ENCODE measurements at places on chromosomes 11 and 22.

DNA sequence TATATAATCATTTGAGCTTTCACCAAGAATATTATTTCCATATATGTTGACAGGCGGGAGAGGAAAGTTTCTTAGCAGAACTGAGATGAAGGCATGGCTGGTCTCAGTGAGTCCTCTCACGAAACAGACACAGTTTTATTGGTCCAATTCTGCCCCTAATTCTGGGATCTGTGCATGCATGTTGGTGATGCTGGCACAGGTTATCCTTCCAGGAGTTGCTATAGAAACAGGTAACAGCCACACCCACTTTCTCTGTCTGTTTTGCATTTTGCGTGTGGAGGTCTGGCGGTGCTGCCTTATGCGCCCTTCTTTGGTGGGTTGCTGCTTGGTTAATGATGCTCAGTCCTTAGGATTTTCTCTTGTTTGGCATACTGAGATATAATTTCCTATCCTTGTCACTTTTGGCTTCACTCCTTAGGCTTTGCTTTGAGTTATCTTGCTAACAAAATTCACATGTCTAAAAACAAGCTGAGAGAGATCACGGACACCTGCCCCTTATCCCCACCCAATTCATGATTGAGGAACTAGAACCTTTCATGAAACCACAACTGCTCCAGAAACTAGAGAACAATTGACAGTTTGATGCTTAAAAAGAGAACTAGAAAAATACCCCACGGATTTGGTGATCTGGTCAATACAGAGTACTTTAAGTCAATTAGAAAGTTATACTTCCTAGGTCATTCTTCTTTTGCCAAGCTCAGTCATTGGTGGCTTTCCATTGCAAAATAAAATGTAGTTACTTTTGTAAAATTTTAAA, 189.3 kb downstream of the FAT3 start:
- DNase-seq = no peak

- DNase-seq = no peak
Measured at GRCh38 chr22:38171927-38172831, 9.5 kb downstream of the PLA2G6 start.

- DNase-seq = no peak
Measured at GRCh38 chr22:20627432-20627831, 120.0 kb downstream of the MED15 start.

- peak; percentile 79 for DNase-seq
Measured at GRCh38 chr22:25404928-25405816, 159.3 kb upstream of the GRK3 start.

DNA sequence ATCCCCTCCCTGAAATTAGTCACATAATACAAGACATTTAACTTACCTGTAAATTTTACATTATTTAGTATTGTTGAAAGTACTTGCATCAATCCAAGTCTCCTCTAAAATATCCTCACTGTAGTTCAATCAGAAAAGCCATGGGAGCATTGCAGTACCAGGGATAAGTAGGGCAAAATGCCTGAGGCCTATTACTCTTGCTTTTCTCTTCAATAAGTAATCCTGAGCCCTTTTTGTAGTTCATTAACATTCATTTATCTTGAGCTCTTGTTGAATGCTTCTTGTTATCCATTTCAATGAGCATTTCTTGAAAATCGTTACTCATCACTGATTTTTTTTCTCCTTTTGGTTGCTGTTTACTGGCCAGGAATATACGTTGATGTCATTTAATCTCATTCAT, 414.7 kb downstream of the LRRC4C start:
- no peak for DNase-seq

GRCh38 chr11:27186580-27186979, 146.0 kb downstream of the BBOX1 start:
- DNase-seq = no peak

GRCh38 chr22:28424427-28425080, 255.1 kb downstream of the TTC28 start:
- DNase-seq = no peak

DNA sequence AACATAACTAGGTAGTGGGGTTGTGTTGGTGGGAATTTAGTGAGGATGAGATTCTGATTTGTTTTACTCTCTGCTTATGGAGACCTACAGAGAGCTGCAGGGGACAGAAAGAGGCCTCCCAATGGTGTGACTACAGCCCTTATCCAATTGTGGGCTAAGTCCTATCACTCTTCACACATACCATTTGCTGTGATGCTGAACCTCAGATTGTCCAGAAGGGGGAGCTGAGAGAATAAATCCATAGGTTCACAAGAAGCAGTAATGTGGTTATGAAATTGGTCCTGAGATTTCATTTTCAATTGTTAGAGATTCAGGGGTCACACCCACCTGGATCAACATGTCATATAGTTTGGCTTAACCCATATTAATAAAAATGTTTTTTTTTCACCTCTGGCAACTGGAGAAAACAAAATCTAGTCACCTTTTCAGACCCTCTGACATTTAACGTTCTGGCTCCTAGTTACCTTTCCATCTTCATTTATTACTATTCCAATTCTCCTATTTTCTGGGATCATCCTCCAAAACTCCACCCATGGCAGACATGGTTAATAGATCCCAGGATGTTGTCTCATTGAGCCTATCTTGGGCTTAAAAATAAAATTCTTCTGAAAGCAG, 53.3 kb upstream of the PTPN5 start:
- DNase-seq = no peak

DNA sequence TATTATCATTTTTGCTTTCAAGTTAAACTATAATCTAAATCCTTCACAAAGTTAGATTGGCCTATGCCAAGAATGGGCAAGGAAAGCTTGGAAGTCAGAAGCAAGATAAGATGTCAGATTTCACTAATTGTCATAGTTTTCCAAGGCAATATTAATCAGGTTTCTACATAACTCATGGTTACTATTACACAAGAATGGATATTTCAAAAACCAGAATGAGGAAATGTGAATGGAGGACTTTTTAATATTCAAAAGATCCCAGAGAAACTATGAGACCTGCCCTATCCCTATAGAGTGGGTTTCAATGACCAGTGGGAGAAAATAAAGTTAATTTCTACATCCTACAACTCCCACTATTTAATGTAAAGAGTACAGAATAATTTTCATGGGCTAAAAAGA, 203.2 kb downstream of the CASP12 start:
- DNase-seq = no peak

DNA sequence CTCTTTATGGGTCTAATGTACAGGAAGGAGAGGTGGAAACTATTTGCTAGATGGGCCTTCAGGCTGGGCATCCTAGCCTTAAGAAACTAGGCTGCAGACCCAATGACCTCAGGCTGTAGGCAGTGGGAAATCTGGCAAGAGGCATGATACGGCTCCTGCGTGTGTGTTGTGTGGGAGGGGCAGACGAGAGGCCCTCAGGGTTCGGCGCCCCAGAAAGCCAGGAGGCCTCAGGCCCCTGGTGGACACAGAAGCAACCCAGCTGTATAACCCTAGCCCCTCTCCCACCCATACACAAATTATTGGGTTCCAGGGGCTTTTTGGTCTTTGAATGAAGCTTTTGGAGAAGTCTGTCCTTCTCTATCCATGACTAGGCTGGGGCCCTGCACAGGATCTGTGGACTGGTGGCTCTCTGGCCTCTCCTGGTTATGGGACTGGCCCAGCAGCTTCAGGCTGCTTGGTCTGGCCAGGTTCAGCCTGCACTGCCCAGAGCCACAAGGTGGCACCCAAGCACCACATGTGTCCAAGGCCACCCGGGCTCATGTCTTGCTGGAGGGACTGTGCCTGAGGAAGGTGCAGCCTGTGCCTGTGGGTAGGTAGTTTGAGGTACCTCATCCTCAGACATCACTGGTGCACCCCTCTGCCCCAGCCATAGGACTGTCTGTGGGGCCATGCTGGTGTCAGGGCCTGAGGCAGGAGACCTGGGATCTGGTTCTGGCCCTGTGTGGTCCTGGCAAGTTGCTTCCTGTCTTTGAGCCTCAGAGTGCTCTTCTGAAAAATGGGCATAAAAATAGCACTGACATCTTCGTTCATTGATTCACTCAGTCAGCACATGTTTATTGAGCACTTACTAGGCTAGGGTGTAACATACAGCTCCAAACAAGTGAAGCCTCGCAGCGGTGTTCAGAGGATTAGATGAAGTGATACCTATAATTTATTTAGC, 87.5 kb downstream of the RRM1 start:
- peak; percentile 50 for DNase-seq

- peak; percentile 35 for DNase-seq
Measured at GRCh38 chr11:60334005-60334620, 7.1 kb downstream of the MS4A6E start.

DNA sequence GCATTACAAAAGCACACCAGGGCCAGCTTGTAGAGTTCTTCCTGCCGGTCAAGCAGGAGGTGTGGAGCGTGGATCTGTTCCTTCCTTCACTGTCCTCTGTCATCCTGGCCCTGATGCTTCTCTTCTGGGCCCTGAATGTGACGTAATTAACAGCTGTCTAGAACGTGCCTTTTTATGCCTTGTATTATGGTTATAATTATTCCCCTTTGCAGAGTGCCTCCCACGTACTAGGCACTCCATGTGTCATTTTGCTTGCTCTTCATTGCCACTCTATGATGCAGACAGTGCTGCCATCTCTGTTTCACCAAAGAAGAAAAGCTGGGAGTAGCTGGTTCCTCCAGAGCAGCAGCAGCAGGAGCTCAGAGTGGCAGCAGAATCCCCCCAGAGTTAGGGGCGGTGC, 132.1 kb upstream of the TTC12 start:
- DNase-seq = no peak

DNA sequence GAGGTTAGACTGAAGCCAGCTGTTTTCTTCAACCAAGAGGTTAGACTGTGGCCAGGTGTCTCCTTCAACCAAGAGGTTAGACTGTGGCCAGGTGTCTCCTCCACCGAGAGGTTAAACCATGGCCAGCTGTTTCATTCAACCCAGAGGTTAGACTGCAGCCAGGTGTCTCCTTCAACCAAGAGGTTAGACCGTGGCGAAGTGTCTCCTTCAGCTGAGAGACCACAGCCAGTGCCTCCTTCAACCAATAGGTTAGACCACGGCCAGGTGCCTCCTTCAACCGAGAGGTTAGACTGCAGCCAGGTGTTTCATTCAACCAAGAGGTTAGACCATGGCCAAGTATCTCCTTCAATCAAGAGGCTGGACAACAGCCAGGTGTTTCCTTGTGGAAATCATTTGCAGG, 498.1 kb downstream of the TBC1D22A start:
- no peak for DNase-seq

DNA sequence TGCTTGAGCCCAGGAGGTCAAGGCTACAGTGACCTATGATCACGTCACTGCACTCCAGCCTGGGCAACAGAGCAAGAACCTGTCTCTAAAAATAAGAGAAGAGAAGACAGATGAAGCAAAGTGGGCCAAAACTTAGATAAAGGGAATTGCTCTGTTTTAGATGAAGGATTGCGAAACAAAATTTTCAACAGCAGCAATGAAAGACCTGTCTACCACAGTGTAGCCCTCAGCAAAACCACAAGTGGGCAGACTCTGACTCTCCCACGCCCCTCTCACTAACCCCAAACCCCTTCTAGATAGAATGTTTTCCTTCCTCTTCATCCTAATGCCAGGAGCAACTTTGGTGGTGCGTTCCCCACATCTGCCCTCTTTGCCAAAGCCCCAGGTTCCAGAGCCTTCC, 105.6 kb upstream of the ALDH3B2 start:
- no peak for DNase-seq

Data from femur (tissue), 1 donor.